Motor neuron (in vitro differentiated cells): ENCODE measurements at places on chromosomes 12 and 14.
A peak's percentile ranks its signal among the peaks of the same experiment; 100 is the strongest.

GRCh38 chr12:120532701-120533238, 1.4 kb upstream of the RNF10 start:
- no peak for ATAC-seq

DNA sequence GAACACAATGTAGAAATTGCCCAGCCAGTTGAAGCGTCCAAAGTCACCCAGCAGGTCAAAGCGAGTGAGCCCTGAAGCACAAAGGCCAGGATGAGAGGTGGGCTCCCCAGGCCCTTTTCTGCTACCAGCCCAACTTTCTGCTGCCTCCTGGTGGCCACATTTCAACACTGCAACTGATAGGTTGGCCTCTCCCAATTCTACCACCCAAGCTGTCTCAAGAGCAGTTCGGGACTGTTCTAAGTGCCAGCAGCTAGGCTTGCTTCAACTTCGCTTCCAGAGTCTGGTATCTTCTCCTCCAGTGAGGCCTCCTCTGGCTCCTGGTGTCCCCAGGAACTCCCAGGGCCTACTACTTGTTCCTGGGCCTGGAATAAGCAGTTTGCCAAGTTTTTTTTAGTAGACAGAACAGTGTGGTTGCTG, 3.4 kb upstream of the DHH start:
- no peak for ATAC-seq

DNA sequence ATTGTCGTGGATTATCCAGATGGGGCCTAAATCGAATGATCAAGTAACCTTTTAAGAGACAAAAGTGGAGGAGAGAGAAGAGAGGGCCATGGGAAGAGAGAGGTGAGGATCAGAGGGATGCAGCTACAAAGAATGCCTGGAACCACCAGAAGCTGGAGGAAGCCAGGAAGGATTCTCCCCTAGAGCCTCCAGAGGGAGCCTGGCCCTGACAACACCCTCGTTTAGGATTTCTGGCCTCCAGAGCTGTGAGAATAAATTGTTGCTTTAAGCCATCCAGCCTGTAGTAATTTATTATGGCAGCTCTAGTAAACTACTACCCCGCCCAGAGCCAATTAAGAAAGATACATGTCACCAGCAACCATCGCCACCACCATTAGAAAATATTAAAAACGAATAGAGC, 46.2 kb upstream of the GSC start:
- no peak for ATAC-seq

DNA sequence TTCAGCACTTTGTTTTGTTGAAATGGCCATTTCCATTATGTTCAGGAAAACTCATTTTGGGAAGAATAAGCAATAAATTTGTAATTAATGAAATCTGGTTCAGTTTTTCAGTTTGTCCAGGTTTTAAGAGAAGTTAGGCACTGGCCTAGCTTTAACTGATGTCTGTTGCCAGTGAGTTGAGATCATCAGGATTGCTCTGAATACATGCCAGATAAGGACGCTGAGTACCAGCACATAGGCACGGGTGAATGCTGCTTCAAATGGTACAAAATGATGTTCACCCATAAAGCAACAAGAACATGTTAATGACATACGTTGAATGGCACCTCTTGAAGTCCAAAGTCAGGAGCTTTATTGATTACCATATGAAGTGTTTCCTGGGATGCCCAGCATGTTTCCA, 46.5 kb downstream of the PIWIL1 start:
- no peak for ATAC-seq

DNA sequence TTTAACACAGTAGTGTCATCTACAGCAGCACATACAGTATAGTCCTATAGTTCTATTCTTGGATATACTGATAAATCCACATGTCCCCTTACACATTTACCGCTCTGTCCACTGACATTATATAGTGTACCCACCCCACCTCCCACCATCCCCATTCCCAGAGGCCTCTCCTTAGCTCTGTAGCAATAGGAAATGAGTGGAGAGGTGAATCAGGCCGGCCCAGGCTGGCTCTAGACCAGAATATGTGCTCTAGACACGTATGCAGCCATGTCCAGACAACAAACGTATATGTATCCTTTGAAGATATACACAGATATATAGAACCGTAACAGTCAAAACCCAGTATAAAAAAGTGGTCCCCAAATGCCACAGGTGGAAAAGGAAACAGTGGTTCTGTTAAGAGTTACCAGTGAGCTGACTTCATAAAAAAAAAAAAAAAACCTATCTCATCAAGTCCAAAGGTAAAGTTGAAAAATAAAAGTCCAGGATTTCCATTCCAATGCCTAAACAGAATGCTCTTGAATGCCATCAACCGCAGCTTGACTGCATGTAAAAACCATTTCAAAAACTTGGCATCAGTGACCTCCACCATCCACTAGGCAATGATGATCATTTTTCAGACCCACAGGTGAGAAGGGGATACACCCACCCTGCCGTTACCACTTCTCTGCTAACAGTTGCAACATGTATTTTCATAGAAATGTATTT, 16.7 kb downstream of the EGLN3 start:
- ATAC-seq, result no peak

DNA sequence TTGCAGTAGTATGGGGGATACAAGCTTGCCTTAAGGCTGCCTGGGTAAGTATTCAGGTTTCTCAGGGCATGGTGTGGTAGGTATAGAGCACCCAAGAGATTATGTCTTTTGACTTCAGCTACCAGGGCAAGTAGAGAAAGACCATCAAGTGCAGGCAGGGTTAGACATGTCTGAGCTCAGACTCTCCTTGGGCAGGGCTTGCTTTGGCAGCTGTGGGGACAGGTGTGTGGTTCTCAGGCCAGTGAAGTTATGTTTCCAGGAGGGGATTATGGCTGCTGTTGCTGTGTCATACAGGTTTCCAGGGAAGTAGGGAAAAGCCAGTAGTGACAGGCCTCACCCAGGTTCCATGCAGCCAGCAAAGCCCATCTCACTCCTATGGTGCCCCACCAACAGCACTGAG, 1040.4 kb downstream of the FLRT2 start:
- ATAC-seq, result no peak

DNA sequence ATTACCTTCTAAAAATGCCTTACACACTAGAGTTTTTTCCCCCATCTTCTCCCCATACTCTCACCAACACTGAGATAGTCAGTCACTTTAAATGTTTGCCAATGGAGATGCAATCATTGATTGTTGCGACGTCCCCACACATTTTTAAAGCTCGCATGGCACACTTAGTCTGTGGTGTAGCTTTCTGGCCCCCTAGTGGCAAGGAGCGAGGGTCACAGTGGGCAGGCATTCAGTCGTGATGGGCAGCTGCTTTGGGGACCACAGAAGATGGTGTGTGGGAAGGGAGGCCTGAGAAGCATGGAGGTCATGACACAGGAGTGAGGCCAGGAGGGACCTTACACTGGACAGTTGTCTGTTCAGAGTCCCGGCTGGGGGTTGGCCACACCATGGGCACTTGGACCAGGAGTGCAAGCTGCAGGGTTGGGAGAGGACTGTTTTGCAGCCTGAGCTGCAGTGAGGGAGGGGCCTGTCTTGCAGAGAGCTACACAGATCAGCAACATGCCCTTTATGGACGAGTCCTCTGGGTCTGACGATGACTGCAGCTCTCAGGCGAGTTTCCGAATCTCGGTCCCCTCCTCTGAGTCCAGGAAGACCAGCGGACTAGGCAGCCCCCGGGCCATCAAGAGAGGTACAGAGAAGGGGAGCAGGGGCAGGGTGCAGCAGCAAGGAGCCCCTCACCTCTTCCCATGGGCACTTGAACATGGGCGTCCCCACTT, 28.6 kb downstream of the PIGH start:
- ATAC-seq, result peak; percentile 91

DNA sequence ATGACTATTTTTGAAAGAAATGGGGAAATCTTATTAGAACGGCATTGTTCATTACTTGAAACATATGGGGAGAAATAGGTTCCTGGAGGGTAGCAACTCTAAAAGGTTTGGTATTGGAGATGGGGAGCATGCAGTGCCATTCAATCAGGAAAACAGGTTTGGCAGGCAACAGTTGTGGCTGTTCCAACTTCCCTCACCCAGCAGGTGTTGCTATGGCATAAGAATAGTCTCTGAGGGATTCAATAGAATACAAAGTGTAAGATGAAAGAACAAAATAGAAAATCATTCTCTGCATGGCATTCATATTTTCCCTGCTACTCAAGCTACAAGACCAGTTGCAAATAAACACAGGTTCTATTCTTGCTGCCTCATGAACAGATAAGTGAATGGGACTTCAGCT, 393.3 kb upstream of the RPL10L start:
- no peak for ATAC-seq

DNA sequence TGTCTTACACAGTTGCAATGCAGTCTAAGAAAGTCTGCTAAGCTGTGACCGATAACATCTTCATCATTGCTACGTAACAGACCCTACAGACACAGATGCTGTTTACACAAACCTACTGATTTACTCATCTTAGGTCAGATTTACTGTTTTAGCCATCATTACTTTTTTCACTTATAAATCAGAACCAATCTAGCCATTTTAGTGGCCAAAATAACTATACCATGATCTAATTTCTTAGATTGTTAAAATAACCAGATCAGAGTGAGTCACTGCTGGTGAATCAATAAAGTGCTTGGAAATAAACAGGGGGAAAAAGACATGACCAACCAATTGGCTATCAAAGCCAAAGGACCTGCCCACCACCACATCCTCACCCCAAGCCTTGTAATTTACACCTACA, 57.0 kb upstream of the FOXN3 start:
- no peak for ATAC-seq

DNA sequence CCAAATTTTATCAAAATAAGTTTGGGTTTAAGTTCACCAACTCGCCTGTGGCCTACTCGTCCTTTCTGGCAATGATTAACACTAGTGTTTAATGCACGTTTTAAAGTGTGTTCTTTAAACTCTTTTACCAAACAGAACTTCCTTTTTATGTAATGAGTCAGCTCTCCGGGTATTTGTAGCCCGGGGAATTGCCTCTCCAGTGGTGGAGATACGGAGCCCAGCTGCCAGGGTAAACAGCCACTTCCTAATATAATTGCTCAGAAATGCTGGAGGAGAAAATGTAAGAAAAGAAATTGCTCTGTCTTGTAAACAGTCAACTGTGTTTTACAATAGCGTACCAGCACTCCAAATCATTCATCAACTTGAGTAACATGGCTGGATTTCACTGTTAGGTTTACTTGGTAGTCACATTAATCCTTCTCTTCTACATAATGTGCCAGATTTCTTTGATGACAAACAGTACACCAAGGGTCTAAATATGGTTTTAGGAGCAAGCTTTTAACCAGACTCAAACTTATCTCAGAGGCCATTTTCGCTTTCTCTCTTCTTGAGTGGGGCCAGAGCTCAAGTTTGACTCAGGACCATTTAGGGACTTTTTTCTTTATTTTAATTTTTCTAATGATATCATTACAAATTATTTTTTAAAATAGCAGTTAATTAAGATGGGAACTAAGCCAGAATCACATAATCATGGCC, 101.2 kb upstream of the SLC38A2 start:
- ATAC-seq, result peak; percentile 19

DNA sequence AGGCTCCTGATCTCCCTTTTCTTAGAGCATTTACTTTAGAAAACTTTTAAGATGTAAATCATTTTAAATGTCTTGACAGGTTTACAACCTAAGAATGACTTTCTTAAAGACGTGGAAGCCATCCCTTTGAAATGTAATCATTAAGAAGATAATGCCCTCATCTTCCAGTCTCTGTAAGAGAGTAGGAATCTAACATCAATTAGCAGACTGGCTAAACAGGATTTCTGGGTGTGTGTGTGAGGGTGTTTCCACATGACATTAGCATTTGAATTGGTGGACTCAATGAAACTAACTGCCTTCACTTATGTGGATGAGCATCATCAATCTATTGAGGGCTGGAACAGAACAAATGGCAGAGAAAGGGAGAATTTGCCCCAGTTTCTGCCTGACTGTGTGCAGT, 329.5 kb downstream of the RPL10L start:
- ATAC-seq, result peak; percentile 30

- no peak for ATAC-seq
Measured at GRCh38 chr12:28025821-28026505, 53.4 kb upstream of the PTHLH start.
